ENCODE measurements at places on chromosomes 7 and 10.

- DNase-seq, result no peak
Observed at GRCh38 chr7:141534757-141535737, 16.2 kb upstream of the AGK start.

DNA sequence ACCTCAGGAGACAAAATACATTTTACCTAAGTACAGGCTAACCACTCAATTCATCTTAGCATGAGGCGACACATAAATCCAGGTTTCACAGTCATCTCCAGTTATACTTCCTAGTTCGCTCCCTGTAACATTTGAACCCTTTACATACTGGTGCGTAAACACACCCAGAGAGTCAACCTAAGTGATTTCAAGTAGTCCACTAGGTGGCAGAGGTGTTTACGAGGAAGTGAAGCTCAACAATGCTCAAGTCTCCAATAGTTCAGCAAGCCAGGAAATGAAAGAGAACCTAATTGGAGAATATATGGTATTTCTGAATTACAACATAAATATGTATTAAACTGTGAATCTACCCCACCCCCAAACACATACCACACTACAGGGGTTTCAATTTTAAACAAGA lies 76.3 kb upstream of the ABCB5 start:
- peak; percentile 62 for DNase-seq

- DNase-seq, result peak; percentile 94
Observed at GRCh38 chr7:20329389-20330238, 1.1 kb upstream of the ITGB8 start.

- no peak for DNase-seq
Observed at GRCh38 chr7:16562456-16563220, 36.0 kb downstream of the LRRC72 start.

- DNase-seq, result no peak
Observed at GRCh38 chr10:86632009-86632800, 22.1 kb upstream of the OPN4 start.

DNA sequence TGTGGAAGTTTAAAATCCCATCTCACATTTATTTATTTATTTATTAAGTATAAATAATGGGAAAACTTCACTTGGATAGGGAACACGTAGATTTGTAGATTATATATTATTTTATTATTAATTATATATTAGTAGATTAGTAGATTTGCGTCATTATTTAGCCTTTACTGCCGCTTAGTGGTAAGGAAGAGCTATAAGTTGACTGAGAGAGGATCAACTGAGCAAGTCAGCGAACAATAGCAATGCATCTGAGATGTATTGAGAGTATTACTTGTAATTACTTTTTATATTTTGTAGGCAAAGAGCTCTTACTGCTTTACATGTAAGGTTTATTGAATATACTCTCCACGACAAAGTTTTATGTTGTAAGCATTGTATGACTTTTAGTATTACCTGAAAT lies 244.5 kb upstream of the ANKRD30A start:
- no peak for DNase-seq

DNA sequence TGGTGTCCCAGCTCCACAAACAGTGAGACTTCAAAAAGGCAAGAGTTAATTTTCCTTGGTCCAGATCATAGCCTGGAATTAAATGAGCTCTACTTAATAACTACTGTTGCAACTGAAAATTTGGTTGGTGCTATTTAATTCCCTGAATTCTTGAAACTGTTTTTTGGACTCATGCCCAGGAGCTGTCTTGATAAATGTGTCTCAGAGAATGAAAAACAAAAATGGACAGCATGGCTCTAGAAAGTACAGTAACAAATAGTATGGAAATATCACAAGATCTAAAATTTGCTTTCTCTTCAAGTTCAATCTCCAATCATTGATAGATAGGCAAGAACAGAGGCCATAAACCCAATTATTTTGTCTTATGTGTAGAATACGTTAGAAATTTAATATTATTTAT lies 42.5 kb downstream of the CCDC71L start:
- DNase-seq, result peak; percentile 21

- no peak for DNase-seq
Observed at GRCh38 chr10:43226441-43226840, 40.4 kb downstream of the RASGEF1A start.

DNA sequence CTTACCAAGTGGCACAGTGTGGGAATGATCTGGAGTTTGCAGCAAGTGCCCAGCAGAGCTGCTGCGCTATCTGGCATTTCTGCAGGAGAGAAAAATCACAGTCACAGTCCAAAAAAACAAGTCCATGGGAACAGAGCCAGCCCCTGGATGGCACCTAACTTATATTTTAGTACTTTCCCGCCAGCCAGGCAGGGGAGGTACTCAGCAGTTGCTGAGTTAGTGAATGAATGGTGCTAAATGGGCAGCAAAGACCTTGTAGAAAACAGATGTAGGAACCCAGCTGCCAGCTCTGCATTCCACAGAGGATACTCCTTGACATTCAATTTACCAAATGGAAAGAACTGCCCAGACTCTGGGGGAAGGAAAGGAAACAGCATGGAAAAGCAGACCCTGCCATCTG lies 54.5 kb downstream of the GSDME start:
- no peak for DNase-seq

DNA sequence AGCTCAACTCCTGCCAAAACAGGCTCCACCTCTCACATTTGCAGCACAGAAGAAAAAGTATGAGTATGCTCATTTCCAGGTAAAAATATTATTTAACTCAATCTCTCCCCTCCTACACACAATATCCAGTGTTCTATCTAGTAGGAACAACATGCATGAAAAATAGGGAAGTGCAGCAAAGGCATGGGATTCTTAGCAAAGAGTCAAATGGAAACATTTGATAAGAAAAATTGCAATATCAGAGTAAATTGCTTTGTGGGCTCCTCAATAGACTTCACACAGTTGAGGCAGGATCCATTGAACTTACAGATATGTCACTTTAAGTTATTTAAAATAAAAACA lies 150.9 kb downstream of the ANK3 start:
- no peak for DNase-seq

DNA sequence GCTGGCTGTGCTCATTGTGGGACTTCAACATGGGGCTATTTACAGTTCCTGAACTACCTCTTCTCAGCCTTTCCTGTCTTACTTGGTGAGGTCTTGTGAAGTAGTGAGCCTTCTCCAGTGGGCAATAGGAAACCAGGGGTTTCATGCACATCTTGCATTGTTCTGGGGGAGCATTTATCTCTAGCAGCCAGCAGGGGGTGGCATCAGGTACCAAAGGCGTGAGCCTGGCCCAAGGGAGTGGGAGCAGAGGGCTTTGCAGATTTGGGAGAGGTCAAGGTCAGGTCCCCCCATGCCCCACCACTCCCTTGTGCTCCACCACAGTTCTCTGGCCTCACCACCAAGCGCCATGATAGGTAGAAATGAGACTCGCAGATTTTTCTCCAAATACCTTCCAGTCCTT lies 85.4 kb upstream of the NPTX2 start:
- DNase-seq, result no peak

- no peak for DNase-seq
Observed at GRCh38 chr7:2965301-2965700, 78.4 kb downstream of the CARD11 start.

DNA sequence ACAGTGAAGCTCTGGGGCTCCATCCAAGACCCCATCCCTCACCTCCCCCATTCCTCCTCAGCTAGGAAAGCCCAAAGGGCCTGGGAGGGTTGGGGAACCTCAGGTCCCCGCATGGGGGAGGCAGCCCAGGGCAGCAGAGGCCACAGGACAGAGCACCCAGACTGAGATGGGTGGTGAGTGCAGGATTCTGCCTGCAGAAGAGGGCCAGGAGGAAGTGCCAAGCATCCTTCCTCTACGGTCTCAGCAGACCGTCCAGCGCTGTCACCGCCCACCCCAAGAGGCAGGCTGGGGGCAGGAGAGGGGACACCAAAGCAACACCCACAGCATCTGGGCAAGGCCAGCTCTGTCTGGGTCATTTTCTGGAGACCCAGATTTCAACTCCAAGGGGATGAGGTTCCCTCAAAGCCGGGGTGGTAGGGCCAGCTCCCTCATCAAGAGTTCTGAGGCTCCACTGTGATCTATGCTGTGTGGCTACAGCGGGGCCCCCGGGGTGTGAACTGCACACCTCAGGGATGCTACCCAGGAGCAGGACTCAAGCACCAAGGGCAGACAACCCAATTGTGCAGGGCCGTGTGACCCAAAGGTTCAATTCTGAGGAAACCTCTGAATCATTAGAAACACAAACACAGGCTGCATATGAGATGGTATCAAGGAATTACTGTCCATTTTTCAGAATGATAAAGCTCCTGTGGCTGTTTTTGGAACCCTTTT lies 46.8 kb downstream of the CAMK2B start:
- DNase-seq, result no peak

GRCh38 chr10:77229704-77230103 lies 407.9 kb downstream of the KCNMA1 start:
- DNase-seq, result no peak

DNA sequence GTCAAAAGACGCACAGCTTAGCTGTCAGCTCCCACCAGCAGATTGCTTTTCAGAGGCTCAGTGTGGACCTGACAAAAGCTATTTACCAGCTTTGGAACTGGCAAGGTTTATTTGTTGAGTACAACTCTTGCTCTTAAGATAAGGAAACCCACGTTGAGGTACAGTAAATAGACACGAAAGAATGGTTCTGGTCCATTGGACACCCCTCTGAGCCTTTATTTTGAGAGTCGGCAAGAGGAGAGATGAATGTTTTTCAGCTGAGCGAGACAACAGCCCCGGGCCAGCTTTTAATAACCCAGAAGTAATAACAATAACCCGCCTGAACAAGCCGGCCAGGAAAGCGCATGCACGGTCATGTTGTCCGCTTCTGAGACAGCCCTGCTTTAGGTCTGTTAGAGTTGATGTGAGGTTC lies 49.0 kb downstream of the WNT2 start:
- DNase-seq, result no peak

- no peak for DNase-seq
Observed at GRCh38 chr10:133040198-133040597, 47.5 kb upstream of the ADGRA1 start.

- peak; percentile 31 for DNase-seq
Observed at GRCh38 chr10:97270523-97271154, 21.8 kb downstream of the ARHGAP19 start.

DNA sequence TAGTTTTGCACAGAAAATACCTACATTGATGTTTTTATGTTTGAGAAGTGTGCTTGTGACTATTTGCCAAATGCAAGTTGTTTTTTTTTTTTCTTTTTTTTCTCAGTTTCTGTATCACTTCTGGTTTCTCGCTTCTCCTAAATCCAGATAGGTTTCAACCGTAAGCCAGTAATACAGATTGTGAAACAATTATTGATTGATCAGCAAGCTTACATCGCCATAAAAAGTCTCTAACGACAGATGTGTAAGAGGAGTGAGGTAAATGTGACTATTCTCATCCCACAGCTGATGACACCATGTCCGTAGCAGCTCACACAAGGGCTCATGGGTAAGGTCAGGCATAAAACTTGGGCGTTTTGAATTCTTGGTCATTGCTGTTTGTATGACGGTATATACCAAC lies 202.8 kb upstream of the AKR1E2 start:
- no peak for DNase-seq

GRCh38 chr10:111482621-111483216 lies 405.9 kb downstream of the ADRA2A start:
- DNase-seq, result no peak

DNA sequence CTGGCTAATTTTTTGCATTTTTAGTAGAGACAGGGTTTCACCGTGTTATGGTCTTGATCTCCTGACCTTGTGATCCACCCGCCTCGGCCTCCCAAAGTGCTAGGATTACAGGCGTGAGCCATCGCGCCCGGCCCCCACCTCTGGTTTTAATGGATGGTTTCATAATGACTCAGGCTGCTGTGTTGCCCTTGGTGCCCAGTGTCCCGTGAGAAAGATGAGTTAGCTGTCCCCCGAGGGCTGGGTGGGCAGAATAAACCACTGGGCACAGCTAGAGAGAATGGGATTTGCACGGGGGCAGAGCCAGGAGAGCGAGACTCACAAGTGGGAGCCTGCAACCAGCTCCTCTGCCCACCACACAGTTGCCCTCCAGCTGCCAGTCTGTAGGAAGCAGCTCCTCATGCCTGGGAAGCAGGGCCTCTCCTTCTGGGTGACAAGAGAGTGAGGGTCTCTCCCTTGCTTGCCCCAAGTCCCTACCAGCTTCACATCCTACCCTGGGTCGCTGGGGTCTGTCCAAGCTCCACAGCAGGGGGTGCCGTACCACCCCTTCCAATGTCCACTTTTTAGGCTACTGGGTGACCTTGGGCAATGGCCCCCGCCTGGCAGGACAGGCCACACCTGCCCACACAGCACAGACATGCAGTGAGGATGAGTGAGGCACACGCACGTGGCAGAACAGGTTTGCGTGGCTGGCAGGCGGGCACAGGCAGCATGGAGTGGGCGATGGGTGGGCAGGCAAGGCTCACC lies 16.1 kb upstream of the NDST2 start:
- DNase-seq, result peak; percentile 75

GRCh38 chr10:95635319-95635733 lies 21.2 kb downstream of the ALDH18A1 start:
- no peak for DNase-seq

DNA sequence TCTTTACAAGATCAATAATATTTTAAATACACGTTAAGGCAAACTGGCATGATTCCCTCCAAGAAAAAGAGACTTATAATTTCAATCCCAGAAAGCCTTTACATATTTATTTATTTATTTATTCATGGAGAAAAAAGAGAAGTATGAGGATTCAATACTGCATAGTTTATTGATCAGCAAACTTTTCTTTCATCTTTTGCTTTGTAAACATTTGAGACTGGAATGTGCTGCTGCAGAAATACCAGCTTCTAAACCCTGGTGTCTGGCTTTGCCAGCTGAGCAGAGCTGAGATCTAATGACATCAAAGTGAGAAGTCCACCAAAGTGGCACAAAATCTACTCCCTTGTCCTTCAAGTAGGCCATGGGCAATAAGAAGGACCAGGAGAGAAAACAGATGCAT lies 93.7 kb upstream of the STK17A start:
- DNase-seq, result no peak

DNA sequence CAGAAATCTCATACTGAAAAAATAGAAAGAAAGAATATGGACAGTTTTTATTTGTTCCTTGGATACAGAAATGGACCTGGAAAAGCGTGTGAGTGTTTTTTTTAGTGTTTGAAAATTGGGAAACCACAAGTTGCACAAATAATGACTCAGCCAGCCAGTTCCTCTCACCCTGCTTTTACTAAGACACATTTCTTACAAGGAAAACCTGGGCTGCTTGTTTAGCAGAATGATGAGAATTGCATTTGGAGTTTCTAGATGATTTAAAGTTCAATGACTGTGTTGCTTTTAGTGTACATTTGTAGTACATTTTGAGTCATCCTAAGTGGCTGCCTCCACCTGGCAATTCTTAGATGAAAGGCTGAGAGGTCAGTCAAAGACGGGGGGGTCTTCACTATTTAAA lies 218.7 kb downstream of the ABCA13 start:
- DNase-seq, result peak; percentile 12

Measured in kidney glomerular epithelial cell (primary cell).